ENCODE measurements at places on chromosomes 2 and 18.
A peak's percentile ranks its signal among the peaks of the same experiment; 100 is the strongest.

- DNase-seq: no peak
These were observed 2.3 kb upstream of the ALKAL2 start for GRCh38 chr2:290090-290722.

GRCh38 chr18:34740724-34741123, 30.6 kb downstream of the DTNA start:
- DNase-seq: no peak

GRCh38 chr2:148615381-148615841, 29.1 kb upstream of the EPC2 start:
- DNase-seq: no peak

GRCh38 chr18:69951182-69951581, 3.5 kb upstream of the CD226 start:
- no peak for DNase-seq

DNA sequence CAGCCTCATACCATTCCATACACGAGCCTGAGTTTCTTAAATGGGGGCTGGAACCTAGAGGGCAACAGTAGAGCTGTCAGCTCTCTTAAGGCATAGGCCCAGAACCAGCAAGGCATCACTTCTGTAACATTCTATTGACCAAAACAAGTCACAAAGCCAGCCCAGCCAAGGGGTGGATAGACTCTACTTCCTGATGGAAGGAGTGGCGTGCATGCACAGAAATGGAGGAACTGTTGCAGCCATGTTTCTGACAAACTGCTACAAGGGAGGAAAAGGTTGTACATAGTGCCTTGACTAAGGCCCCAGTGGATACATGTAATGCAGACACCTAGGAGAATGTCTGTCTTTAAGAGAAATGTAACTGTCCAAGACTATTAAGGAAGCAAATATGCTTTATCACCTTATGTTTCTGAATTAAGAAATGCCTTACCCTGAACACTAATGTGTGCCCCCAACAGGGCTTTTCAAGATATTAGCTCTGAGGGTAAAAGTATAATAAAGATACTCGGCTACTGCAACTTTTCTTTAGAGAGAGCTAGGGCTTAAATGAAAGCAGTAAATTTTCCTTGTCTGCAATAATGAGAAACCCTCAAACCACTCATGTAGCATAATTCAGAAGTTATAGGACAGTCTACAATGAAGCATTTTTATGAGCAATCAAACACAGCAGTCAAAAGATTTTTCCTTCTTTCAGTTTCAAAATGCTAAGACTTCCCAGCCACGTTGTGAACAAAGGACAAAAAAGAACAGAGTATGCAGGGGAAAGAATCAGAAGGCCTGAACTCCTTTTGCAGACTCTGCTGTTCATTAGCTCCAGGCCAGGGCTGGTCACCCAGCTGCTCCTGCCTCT, 35.1 kb upstream of the CDC42EP3 start:
- no peak for DNase-seq

GRCh38 chr2:1749489-1750119, 5.3 kb upstream of the PXDN start:
- no peak for DNase-seq

GRCh38 chr2:63765117-63765516, 76.6 kb upstream of the UGP2 start:
- no peak for DNase-seq

- DNase-seq: no peak
These were observed 46.2 kb upstream of the SNTG2 start for GRCh38 chr2:904246-905024.

GRCh38 chr2:128347701-128348539, 29.3 kb upstream of the HS6ST1 start:
- no peak for DNase-seq

DNA sequence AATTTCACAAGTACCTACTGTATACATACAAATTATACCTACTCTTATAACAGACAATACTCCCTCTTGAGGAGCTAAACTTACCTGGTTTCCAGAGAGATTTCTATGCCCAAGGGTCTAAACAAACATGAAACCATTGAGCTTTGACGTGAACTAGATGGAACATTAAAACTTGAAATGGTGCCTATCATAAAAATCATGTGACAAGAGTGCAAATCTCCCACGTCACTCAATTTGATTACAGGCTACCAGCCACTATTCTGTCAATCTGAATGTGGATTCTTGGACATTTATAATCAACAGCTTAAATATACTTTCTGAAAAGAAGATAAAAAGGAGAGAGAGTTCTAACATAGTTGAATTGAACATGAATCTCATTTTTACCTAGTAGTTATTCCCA, 297.1 kb upstream of the SESTD1 start:
- no peak for DNase-seq

DNA sequence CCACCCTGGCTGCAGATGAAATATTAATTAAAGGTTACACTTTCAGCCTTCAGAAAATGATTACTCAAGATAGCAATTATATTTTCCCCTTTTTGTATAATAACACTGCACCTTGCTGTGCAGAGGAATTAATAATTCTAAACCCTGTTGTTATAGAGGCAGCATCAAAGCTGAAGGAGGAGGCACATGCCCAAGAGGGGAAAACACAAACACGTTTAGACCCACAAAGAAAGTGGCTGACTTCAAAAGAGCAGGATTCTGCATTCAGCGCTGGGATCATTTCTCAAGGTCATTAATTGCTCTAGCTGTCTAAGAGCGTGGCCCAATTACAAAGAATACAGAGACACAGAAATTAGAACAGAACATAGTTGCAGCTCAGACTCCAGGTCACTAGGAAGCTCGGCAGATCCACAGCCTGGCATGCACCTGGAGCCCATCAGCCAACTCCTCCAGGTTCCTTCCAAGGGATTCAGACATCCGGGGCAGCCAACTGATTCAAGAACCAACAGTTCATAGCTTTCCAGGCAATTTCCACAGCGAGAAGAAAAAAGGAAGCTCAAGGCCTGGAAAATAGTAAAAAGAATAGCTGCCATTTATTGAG, 102.3 kb upstream of the ID2 start:
- DNase-seq: no peak

- DNase-seq: no peak
These were observed 40.2 kb downstream of the CCDC74A start for GRCh38 chr2:131567891-131568290.

- no peak for DNase-seq
These were observed 213.3 kb upstream of the HNRNPA3 start for GRCh38 chr2:176999301-176999700.

GRCh38 chr2:79638410-79638809, 125.6 kb downstream of the CTNNA2 start:
- no peak for DNase-seq

DNA sequence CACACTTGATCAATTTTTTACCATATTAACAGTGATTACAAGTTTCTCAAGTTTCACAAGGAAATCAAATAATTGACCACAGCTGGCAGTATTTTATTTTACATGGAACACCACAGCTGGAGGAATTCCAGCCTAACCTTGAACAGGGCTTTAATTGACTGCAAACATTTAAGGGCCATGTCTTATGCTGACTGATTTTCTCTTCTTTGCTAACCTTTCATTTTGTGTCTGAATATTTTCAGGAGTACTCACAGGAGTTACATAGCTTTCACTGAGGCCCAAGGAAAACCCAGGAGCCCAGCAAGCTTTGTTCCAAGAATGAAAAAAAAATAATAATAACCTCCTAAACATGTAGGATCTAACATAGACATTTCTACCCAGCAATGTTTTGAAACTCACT, 49.6 kb downstream of the FRZB start:
- no peak for DNase-seq

GRCh38 chr2:19228181-19228593, 130.2 kb downstream of the OSR1 start:
- no peak for DNase-seq

- no peak for DNase-seq
These were observed 677.8 kb downstream of the TSN start for GRCh38 chr2:122433123-122433754.

DNA sequence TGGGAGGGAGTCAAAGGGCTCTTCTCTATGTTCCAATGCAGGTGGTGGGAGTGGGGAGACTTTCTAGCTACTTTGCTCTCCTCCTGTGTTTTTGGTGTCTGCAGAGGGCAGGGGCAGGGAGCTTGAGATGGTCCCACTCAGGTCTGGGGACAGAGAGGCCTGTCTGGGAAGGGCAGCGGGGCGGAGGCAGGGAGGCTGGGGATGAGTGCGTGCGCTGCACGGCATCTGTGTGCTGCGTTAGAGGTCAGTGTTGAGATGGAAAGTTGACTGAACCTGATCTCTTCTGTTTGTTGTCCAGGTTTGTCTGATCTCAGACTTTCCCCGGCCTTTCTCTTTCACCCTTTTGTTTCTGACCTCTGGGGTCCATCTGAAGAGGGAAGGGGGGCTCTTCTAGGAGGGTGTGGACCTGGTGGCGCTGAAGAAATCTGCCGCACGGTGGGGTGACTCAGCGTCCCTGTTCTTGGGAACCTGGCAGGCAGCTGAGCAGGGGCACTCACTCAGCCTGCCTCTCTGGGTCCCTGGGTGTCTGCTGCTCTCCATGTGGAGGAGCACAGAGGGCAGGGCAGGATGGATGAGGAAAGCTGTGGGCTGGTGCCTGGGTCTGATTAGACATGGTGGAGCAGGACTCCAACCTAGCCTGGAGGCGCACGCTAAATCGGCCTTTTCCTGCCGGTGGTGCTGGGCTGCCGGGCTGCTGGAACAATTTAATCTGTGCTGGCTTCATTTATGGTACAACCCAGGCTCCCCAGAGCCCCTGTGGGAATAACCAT, 24.1 kb downstream of the IGFBP2 start:
- DNase-seq: no peak

- DNase-seq: peak; percentile 47
These were observed 308.9 kb downstream of the PDE11A start for GRCh38 chr2:177763531-177764265.

DNA sequence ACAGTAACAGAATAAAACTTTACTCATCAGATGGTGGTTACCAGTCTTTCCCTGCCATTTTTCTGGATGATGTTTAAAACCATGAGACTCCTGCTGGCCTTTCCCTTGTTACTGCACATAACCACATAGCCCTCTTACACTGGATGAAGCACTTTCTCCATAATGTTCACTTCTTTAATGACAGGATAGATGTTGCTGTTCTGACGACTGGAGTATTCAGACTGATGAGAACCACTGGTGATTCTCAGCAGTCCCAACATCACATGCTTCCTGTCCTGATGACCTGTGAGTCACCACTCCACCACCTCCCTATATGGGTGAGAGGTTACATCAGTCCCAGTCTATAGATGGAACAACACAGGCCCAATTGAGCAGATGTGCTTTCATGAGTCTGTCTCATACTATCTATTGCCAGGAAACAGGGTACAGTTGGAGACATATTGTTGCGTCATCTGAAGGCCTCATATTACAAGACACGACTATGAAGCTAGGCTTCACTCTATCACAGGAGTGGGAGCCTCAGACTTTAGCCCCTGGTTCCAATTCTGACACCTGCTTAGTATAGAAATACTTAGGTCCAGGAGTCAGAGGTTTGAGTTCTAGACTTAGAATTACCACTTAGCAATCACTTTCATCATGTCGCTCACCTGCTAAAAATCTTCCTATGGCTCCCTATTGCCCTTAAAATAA, 145.7 kb upstream of the KLF7 start:
- no peak for DNase-seq

DNA sequence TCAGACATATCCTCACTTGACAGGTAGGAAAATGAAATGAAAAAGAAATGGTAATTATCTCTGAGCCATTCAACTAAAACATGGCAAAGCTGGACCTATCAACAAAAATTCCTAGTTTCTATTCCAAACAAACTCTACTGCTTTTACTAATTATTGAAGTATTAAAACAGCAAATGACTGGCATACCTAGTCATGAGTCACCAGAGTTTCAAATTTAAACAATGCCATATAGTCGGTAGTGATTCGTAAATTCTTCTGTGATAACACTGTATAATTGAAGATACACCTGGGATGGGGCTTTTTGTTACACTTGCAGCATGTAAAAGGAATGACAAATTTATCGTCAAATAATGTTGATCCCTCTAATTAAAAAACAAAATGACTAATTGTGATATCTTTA, 153.1 kb upstream of the THUMPD2 start:
- no peak for DNase-seq

- no peak for DNase-seq
These were observed 884 bp downstream of the HES6 start for GRCh38 chr2:238238766-238239542.

GRCh38 chr2:211204456-211204855, 648.1 kb downstream of the CPS1 start:
- DNase-seq: no peak

- no peak for DNase-seq
These were observed 46.8 kb upstream of the DNMT3A start for GRCh38 chr2:25388491-25388890.

GRCh38 chr2:42252464-42252863, 83.3 kb downstream of the EML4 start:
- DNase-seq: no peak

DNA sequence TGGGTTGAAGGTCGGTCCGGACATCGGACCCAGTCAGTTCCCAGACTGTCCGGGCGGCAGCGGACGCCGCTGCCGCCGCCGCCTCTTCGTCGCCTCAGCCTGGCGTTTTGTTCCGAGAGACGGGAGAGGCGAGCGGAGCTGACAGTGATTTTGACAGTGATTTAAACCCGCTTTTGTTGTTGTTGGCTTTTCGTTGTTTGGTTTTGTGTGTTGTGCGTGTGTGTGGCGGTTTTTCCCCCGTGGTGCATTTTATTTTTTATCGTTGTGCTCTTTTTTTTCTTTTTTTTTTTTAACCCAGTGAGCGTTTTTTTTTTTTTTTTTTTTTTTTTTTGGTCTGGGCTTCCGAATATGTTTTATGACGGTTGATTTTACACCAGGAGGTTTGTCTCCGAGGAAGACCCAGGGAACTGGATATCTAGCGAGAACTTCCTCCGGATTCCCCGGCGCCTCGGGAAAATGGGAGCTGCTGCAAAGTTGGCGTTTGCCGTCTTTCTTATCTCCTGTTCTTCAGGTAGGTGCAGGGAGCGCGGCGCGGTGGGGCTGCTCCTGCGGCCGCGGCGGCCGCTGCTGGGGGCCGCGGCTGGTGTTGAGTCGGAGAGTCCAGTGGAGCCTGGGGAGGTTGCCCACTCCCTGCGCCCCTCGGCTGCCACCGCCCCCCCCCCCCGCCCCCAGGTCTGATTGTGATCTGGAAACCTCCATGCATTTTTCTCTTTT, at the start of gene ACVR2A:
ACVR2A (plus strand) TSS at position 333 of the 714 bp plus-strand sequence; CDS start at position 457, 124 bp downstream.
- DNase-seq: no peak

DNA sequence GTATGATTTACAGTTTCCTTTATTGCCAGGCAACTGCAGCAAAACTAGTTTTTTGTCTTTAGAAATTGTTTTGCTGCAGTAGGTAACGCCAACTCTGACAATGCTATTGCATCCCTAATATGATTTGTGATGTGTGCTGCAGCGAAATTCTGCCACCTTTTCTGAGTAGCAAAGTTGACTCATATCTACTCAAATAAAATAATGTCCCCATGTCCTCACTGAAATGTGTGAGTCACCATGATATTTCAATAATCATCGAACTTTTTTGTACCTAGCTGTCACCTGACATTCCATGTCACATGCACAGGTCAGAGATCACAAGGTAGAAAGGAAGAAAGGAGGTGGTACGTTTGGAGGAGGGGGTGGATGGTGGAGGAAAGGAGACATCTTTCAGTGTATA, 205.0 kb downstream of the RAD51AP2 start:
- DNase-seq: no peak
